ENCODE measurements at places on chromosomes 1 and 21. TPM values are rescaled to one million over a fixed set of nuclear protein-coding genes. Genes with fewer than 3 reads are reported as not detected.

The TFF3 gene
- polyA plus RNA-seq: 3.5 TPM

The RNU1-1 gene
- polyA plus RNA-seq: not detected

The GABPA gene
- polyA plus RNA-seq: 6.1 TPM

The KTI12 gene
- 10.3 TPM for polyA plus RNA-seq

DNA sequence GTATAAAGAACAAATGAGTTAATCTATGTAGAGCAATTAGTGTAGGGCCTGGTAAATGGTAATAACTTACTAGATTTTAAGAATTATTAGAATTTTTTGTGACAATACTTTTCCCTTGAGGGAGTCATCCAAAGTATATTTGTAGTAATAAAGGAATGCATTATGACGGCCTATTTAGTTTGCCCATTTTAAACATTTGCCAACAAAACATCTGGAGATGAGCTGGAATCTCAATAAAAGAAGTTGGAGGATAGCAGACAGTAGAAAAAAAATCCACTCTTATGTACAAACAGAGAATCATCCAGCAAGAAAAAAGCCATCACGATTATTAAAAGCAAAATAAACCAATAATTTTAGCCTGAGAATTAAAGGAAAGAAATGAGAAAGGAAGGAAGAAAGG, 567.3 kb upstream of the ADAMTS5 start:
- DNase-seq: no peak

DNA sequence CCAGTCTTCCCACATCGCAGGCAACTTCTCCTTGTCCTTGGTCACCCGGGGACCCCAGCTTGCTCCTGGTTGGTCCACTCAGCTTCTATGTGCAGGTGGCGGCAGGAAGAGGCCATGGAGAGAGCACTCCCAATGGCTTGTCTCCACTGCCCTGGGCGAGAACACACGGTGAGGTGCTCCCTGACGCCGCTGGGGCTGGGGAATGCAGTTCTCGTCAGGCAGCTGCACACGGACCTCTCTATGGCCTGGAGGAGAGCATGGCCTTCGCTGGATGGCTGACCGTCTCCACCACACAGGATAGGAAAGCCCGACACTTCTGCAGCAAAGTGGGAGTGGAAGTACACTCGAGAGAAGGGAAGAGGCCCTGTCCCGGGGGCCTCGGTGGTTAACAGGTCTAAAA, 11.8 kb downstream of the C1orf174 start:
- DNase-seq: no peak

- DNase-seq: no peak
Observed at GRCh38 chr1:221939607-221940006, 197.7 kb upstream of the DUSP10 start.

- no peak for DNase-seq
Observed at GRCh38 chr1:220045356-220046051, 801 bp downstream of the EPRS1 start.

- no peak for DNase-seq
Observed at GRCh38 chr1:3319874-3320245, 134.6 kb upstream of the ARHGEF16 start.

GRCh38 chr1:192559115-192560006, 16.2 kb upstream of the RGS1 start:
- no peak for DNase-seq

- no peak for DNase-seq
Observed at GRCh38 chr1:169329383-169329782, 38.2 kb downstream of the NME7 start.

DNA sequence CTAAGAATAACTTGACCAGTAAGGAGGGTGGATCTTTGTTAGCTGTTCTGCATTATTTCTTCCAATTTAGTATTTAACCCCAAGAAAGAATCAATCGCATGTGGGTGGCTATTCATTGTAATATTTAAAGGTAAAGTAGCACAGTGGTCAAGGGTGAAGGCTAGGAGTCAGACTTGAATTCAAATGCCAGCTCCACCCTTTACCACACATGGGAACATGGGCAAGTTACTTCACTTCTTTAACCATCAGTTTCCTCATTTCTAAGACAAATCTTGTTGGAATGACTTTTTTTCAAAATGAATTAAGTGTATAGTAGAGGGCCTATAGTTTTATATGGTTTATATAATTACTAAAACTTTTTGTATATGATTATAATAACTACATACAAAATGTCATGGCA, 71.3 kb upstream of the S1PR1 start:
- no peak for DNase-seq

DNA sequence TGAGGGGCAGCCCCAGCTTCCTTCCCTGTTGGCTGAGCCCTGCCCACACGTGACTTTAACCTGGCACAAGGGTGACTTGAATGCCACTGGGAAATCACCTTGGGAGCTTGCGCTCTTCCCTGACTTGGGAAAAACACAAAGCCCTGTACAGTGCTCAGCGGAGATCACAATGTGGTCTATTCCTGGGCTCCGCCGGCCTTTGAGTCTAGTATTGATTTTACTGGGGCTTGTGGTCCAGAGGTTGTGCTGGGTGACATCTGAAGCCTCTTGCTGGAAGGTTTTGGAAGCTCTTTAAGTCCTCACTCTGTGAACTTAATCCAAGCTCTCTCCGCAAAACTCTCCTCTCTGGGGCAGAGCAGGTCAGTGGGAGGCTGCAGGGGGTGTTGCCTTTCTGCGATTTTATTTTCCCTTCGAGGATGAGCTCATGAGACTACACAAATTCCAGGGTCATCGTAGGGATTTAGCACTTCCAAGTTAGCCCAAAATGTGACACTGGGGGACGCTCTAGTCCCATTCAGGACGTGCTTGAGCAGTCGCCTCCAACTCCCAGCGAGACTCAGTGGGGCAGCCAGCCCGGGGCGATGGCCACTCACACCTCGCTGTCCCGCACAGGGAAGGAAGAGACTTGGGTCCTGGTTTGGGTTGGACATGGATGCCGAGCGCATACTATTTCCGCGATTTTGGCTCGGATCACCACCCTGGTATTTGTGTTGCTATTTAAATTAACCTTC, 291.9 kb upstream of the AJAP1 start:
- no peak for DNase-seq

GRCh38 chr1:159088546-159089183, 12.1 kb upstream of the AIM2 start:
- no peak for DNase-seq

GRCh38 chr1:160211046-160211790, 6.0 kb downstream of the PEA15 start:
- DNase-seq: no peak
